ENCODE measurements at places on chromosomes 2 and 18.

DNA sequence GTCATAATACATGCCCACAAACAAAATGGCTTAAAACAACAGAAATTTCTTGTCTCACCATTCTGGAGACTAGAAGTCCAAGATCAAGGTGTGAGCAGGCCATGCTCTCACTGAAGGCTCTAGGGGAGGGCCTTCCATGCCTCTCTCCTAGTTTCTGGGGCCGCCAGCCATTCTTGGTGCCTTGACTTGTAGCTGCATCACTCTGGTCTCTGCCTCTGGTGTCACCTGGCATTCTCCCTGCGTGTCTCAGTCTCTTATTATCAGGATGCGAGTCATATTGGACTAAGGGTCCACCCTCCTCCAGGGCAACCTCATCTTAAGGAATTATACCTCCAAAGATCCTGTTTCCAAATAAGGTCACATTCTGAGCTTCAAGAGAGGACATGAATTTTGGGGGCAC is 76.1 kb downstream of the KCNF1 start:
- DNase-seq, result no peak

GRCh38 chr2:18912225-18912888 is 323.0 kb upstream of the NT5C1B start:
- no peak for DNase-seq

DNA sequence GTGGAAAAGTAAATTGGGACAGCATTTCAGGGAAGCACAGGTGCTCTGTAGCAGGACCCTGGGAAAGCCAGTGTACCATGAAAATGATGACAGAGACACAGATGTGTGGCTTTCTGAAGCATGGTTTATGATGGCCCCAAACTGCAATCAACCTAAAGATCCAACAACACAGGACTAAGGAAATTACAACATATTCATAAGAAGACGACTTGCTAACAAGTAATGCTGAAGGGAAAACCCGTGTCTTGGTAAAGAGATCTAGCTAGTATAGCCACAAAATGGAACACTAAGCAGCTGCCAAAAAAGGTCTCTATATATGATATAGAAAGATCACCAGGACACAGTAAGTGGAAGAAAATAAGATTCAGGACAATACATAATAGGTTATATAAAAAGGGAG is 53.2 kb downstream of the UXS1 start:
- no peak for DNase-seq

DNA sequence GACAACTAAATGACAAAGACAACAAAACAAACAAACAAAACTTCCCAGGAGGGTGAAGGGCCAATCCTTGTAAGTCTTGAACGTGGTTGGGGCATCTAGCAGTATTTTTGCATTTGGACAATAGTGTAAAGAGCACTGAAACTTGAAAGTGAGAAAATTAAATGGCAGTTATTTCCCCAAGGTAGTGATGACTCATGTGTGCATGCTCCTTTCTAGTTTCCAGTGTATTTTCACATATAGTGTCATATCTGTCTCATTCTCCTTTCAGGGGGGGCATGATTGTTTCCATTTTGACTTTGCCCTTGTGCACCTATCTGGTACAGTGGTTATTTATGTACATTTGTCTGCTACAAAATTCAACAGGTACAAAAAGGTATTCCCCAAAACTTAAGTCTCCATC is 39.5 kb downstream of the CERS6 start:
- DNase-seq, result no peak

DNA sequence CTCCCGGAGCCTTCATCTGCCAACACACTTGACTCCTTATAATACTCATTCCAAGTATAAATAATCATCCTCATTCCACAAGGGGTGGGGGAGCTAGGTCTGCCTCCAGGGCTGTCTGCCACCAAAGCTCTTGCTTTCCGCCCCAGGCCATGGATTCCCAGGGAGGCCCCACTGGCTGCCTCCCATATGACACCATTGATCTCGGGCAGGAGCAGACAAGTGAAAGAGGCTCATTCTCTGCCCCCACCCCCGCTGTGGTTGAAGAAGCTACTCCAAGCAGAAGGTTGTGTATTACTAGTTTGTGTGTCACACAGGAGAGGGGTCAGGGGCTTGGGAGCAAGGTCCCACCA is 99.5 kb downstream of the MRO start:
- no peak for DNase-seq

Data from activated CD8-positive, alpha-beta memory T cell treated with anti-CD3 and anti-CD28 coated beads for 4 hours (primary cell).